ENCODE measurements at places on chromosomes 5 and 9. TPM values are rescaled to one million over a fixed set of nuclear protein-coding genes. Genes with fewer than 3 reads are reported as not detected.

PCDHGA12 gene
- polyA plus RNA-seq, result not detected

PRELID1 gene
- 330 TPM for polyA plus RNA-seq

SGCD gene
- polyA plus RNA-seq, result 2.1 TPM

GRM6 gene
- polyA plus RNA-seq, result 0.01 TPM

LHX6 gene
- polyA plus RNA-seq, result 2.1 TPM

FAM221B gene
- polyA plus RNA-seq, result not detected

ARL10 gene
- 0.23 TPM for polyA plus RNA-seq

PCDHGB4 gene
- not detected for polyA plus RNA-seq

PCDHB3 gene
- polyA plus RNA-seq, result not detected

ZNG1F gene
- 6.5 TPM for polyA plus RNA-seq

PCDHA3 gene
- polyA plus RNA-seq, result not detected

ROR2 gene
- 1.2 TPM for polyA plus RNA-seq

TEX48 gene
- not detected for polyA plus RNA-seq

SLC6A3 gene
- polyA plus RNA-seq, result not detected

Data from sigmoid colon (tissue), 7 donors.